ENCODE measurements at places on chromosomes 13 and 19.

DNA sequence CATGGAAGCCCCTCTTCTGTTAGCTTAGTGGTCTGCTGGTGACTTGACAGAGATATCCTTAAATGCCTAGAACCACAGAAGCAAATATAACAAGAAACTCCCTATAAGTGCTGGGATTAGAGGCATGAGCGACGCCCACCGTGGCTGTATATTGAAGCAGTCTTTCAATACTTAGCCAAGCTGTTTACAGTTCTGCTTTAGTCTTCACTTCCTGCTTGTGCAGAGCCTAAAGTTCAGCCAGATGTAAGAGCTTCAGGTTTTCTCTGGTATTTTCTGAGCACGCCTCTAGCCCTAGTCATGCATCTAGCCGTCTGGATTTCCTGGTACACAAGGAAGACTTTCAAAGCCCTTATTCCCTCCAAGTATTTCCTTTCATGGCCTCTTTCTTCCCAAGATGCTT is 28.5 kb downstream of the TRPM4 start:
- no peak for DNase-seq

GRCh38 chr19:4174213-4174894 is 8.0 kb downstream of the SIRT6 start:
- no peak for DNase-seq

DNA sequence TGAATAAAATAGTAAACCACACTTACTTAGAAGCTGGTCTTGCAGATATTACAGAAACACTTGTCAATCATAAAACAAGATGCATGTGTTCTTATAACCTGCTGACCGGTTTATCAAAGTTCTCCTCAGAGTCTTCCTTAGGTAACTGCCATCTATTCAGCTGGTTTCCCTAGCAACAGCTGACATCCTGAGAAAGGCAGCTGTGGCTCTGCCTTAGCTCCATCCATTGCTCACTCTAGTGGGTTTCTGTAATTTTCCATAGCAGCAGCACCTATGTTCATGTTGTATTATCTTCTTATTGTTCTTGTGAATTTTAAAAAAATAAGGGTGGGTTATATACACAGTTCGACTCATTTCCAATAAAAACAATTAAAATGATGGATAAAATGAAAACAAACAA is 87.8 kb downstream of the RAP2A start:
- no peak for DNase-seq

- no peak for DNase-seq
Measured at GRCh38 chr13:48156466-48156865, 61.6 kb upstream of the MED4 start.

DNA sequence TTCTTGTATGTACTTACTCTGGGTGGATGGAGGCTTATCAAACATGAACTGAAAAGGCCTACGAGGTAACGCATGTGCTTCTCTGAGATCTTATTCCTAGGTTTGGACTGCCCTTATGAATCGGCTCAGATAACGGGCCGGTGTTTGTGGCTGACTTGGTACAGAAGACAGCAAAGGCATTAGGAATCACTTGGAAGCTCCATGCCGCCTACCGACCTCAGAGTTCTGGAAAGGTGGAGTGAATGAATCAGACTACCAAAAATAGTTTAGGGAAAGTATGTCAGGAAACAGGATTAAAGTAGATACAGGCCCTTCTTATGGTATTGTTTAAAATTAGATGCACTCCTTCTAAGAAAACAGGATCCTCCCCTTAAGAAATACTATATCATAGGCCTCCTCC is 172.4 kb upstream of the PCDH9 start:
- no peak for DNase-seq

DNA sequence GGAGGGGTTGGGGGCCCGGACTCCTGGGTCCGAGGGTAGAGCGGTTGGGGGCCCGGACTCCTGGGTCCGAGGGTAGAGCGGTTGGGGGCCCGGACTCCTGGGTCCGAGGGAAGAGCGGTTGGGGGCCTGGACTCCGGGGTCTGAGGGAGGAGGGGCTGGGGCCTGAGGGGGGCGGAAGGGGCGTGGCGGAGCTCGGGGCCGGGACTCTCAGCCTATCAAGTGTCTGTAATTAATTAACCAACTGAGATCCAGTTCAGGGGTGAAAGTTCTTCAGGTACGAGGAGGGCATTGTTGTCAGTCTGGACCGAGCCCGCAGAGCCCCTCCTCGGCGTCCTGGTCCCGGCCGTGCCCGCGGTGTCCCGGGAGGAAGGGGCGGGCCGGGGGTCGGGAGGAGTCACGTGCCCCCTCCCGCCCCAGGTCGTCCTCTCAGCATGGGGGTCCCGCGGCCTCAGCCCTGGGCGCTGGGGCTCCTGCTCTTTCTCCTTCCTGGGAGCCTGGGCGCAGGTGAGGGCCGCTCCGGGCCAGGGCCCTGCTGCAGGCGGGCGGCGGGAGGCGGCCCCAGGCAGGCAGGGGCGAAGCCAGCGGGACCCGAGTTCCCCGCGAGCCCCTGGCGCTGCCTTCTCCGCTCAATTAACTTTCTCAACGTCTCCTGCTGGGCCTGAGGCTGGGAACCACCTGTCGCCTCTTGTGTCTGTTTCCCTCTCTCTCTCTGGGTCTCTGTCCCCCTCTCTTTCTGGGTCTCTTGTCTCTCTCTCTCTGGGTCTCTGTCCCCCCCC is 697 bp downstream of the FCGRT start:
- no peak for DNase-seq

- peak; percentile 39 for DNase-seq
Measured at GRCh38 chr19:16836115-16837034, 7.2 kb downstream of the SIN3B start.

- DNase-seq, result no peak
Measured at GRCh38 chr13:37869506-37869755, 141 bp downstream of the TRPC4 start.

DNA sequence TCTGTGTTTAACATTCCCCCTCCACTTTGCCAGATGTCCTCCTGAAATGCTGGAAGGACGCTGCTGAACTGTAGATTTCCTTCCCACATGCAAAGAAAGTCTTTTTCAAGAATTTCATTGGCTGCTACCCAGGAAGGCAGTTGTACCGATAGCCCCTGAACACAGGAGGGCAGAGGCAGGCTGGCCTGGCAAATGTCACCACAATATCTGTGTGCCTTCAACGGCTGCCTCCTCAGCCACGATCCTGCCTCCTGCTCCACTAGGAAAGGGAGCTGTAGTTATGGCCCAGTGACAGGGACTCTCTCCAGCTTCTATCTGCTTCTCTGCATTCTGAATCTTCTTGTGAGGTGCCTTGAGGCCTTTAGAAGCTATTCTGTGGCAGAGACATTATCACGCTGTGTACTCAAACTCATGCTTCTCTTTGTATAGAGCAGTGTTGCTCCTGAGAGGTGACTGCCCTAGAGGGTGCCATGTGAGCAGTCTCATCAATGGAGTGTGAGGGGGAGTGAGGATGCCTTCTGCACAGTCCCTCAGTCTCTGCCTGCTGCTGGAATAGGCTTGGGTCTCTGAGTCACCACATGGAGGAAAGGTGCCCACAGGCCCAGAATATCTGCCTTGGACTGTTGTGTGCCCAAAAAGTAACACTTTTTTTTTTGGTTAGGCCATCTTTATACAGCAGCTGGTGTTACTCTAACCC is 279.8 kb downstream of the DNAJC15 start:
- DNase-seq, result peak; percentile 70

DNA sequence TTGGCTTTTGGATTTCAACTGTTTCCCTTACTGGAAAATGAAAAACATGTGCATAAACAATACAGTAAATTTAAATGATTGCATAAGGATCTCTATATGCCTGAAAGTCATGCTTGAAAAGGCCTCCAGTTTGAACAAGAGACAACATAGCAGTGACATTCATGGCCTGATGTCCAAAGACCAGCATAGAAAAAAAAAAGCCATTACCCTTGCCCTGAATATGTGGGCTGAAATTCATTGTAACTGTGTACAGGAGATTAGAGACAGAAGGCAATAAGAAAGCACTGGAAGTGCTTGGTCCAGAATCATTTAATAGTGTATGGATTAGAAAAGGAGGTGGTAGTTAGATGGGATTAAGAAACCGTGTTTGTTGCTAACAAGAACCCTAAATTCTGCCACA is 15.4 kb downstream of the MIR17HG start:
- DNase-seq, result no peak

- no peak for DNase-seq
Measured at GRCh38 chr13:57634839-57635165, 3.3 kb downstream of the PCDH17 start.

DNA sequence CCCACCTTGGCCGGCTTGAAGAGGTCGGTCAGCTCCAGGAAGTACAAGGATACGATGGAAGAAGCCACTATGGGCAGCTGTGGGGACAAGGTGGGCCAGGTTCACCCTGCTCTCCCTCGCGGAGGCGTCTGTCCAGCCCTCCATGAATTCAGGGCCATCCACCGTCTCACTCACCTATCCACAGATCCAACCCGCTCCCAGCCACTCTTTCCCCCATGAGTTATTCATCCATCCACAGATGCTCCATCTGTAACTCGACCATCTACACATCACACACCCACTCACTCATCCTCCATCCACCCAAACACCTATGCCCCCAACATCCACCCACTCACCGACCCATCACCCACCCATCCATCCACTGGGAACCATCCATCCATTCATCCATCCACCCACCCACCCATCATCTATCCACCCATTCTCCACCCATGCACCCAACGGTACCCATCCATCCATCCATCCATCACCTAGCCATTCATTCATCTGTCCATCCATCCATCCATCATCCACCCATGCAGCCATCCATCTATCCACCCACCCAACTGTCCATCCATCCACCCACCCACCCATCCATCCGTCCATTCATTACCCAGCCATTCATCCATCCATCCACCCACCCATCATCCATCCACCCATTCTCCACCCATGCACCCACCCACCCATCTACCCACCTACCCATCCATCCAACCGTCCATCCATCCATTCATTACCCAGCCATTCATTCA is 5.8 kb downstream of the PLPPR3 start:
- no peak for DNase-seq

DNA sequence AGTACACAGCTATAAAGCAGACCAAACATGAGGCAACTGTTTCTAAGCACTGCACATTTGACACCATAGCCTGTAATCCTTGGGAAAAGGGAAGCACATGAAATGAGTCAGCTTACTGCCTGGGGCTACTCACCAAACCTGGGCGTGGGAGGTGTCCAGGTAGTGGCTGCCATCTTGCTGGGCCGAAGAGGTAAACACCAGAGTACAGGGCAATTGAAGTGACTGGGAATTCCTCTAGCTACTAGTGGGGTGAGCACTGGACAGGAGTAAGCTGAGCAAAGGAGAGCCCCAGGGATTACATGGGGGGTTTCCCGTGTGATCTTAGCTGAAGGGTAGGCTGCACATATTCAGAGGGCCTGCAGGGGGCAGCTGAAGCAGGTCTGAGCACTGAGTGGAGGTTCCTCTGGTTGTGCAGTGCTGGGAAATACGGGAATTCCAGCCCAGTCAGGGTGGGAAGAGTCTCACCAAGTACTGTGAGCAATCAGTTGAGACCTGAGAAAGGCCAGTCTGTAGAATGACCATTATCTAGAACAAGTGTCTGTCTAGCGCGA is 140.5 kb downstream of the SLC7A1 start:
- DNase-seq, result peak; percentile 7

DNA sequence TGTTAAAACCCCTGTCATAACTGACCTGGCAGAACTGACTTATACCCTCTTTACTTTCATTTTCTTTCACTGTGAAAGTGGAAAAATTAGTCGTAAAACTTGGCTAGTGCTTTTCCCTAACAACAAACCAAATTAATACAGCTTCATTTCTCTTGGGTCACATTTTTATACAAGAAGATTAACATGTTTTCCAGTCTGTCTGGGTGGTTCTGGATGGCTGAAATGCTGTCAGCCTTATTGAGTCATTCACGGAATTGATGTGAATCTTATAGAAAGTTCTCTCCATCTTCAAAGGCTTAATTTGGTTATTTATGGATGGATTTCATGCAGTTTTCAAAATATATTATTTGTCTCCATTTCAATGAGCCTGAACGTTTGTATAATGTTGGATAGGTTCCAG is 440.0 kb downstream of the KCTD12 start:
- DNase-seq, result no peak

DNA sequence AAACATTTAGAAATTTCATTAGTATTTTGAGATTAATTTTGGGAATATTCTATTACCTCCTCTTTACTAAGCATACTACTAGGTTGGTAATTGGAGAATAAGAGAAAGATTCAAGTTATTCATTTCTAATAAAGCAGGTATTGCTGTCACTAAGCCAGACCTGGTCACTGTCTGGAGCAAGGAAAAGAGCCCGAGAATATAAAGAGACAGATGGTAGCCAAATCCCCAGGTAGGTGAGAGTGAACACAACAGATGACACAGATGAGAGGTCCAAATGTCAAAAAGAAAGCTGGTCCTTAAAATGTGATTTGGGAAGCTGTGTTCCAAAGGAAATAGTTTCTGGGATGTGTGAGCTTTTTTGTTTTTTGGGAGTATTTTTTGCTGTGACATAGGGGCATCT is 128.6 kb downstream of the ZNF100 start:
- no peak for DNase-seq

GRCh38 chr19:35329323-35329722 is 336 bp downstream of the CD22 start:
- DNase-seq, result no peak

- no peak for DNase-seq
Measured at GRCh38 chr13:58376349-58376748, 744.8 kb downstream of the PCDH17 start.

- no peak for DNase-seq
Measured at GRCh38 chr19:1658150-1659083, 6.0 kb upstream of the TCF3 start.

- DNase-seq, result peak; percentile 62
Measured at GRCh38 chr13:36736119-36736726, 62.4 kb downstream of the SERTM1 start.

- DNase-seq, result peak; percentile 23
Measured at GRCh38 chr13:48501705-48502104, 31.2 kb downstream of the RCBTB2 start.

DNA sequence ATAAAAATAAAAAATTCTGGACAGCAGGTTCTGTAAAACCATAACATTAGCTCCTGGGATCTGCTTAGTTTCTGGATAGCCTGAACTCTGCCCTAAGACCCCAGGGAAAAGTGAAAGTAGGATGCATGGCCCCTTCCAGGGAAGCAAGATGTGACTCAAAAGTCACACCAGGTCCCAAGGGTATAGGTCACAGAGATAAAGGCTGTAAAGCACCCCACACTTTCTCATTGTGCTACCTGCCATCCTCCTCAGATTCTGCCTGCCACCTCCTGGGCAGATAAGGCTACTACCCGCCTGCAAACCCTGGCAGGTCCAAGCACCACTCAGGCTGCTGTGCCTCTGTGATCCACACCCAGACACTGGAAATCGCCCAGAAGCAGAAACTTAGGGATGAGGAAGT is 20.6 kb downstream of the FFAR2 start:
- DNase-seq, result no peak

DNA sequence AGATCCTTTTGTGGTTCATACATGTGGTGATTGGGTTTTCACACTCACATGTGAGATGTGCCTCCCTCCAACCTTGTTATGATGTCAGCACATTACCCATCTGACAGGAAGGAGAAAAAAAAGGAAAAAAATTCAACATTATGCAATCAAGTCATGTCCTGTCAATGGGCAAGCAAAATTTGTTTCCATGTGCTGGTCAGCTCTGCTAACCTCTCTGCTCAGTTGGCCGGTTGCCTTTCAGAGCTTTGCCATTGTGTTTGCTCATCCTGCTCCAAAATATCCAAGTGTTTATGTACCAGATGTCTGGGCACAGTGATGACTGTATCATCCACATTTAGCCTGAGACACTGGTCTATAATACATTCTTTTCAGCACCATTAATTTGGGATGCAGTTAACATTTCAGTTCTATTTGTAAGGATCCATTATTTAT is 27.0 kb upstream of the METTL21C start:
- DNase-seq, result no peak

- no peak for DNase-seq
Measured at GRCh38 chr19:3849787-3850186, 19.1 kb downstream of the ZFR2 start.

- no peak for DNase-seq
Measured at GRCh38 chr19:23401086-23401610, 5.9 kb upstream of the ZNF91 start.
